Cerebellum (tissue), 4 donors: ENCODE measurements at places on chromosomes 3 and 15. TPM values are rescaled to one million over a fixed set of nuclear protein-coding genes. Genes with fewer than 3 reads are reported as not detected.
A peak's percentile ranks its signal among the peaks of the same experiment; 100 is the strongest.

DNA sequence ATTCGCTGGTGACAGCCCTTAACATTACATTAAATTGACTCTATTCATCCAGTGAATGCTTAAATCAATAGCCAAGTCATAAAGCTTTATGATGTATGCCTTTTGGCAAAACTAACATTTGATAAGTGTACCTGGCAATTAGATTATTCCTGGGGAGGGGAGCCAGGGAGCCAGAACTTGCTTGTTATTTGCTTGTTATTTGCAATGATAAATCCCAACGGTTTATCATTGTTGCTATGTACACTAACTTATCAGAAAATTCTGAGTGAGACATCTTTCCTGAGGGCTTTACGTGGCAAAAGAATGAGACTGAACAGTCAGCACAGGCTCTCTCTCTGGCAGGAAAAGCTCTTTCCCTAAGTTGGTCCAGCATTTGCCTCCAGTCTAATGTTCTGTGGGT, 35.8 kb upstream of the FBN1 start:
- no peak for DNase-seq

DNA sequence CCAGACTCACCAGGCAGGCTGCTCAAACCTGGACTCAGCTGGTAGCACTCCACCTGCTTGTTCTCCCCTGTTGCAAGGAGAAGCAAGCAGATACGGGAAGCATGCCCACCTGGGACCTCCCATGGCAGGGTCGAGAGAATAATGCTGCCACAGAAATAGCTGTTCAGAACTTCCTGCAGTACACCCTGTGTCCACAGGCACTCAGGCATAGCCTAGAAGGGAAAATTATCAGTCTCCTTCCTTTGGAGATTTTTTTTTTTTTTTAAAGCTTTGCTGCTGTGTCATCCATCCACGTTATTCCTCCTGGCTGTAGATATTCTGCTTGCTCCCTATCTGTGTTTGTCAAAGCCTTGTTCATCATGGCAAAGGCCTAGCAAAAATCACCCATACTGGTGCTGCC, 32.7 kb upstream of the RPS17 start:
- DNase-seq: peak; percentile 33

DNA sequence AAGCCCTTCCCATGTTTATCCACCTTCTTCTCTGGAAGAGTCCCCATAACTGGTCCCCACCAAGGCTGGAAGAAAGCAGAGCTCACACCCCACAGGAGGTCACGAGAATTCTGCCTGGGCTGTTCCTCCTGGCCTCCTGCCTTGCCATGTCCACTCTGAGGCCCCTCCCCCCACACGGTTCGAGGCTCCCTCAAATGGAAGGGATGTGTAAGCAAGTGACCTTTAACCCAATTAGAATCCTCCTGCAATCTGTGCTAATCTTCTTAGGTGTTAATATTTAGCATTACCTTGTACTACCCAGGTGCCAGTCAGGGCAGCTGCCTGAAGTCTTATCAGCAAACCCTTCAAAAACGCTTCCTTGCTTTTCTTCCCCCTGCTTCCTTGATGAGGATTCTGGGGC, 32.4 kb upstream of the DYNC1LI1 start:
- no peak for DNase-seq

The AP3B2 gene
- total RNA-seq: 49.5 TPM

The CP gene
- 3.1 TPM for total RNA-seq
